NCI-H524 (cell line): ENCODE measurements at places on chromosomes 7 and 10.

GRCh38 chr7:31775556-31775955 is 88.5 kb downstream of the PPP1R17 start:
- DNase-seq, result no peak

- no peak for DNase-seq
These were observed 1.9 kb upstream of the GPR146 start for GRCh38 chr7:1042492-1042833.

DNA sequence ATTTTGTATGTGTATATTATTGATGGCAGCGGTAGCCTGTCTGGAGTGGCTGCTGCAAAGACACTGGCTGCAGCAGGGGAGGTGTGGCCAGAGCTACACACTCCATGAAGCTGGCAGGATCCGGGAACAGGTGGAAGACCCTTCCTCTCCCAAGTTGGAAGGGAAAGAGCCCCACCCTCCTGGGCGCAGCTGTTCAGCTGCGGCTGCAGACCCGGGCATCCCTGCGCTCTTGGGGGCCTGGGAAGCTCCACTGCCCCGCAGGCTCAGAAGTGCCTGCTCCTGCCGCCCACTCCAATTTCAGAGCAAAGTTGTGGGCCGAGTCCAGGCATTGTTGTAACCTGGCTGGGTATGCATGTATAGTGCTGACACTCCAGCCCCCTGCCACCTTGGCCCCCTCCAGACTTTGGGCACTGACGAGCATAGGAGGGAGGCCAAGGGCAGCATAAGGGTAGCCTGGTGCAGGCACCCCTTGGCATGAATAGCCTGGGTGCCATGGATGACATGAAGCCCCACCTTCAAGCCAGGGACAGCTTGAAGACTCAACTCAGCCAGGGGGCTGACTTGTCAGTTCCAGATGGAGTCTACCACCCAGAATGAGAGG is 90.7 kb upstream of the TMEM168 start:
- DNase-seq, result peak; percentile 75

GRCh38 chr10:11898372-11899066 is 75.4 kb downstream of the PROSER2 start:
- DNase-seq, result no peak

DNA sequence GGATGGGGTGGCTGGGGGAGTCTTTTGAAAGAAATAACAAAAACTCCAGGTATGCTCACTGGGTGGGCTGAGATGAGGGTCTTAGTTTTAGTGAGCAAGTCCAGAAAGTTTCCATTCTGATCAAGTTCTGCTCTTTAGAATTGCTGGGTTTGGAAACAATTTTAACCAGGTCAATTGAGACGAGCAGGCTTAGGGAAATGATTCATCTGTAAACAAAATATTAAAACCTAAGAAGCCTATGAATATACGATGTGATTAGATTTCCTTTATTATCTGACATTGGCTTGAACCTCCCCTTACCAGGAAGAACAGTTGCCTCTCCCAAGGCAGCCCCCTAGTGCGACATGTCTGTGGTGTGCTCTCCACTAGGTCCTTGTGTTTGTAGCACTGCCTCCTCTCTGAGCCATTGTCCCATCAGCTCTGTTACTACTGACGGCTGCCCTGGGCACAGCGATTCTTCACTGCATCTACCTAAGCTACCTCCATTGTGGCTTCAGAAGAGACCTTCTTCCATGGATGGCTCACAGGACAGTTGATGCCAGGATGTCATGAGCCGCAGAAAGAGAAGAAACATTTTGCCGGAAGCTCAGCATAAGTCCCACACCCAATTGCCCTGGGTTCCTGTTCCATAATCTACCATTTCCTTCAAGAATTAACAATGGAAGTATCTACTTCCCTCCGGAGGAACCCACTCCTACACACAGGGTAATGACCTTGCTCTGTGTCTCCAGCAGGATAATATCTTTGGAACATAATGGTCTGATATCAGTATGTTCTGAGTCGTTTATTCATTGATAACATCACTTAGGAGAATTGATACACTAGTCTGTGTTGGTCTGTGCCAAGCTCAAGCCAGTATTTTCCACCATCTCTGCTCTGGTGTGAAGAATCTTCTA is 95.1 kb upstream of the ITGB1 start:
- no peak for DNase-seq

DNA sequence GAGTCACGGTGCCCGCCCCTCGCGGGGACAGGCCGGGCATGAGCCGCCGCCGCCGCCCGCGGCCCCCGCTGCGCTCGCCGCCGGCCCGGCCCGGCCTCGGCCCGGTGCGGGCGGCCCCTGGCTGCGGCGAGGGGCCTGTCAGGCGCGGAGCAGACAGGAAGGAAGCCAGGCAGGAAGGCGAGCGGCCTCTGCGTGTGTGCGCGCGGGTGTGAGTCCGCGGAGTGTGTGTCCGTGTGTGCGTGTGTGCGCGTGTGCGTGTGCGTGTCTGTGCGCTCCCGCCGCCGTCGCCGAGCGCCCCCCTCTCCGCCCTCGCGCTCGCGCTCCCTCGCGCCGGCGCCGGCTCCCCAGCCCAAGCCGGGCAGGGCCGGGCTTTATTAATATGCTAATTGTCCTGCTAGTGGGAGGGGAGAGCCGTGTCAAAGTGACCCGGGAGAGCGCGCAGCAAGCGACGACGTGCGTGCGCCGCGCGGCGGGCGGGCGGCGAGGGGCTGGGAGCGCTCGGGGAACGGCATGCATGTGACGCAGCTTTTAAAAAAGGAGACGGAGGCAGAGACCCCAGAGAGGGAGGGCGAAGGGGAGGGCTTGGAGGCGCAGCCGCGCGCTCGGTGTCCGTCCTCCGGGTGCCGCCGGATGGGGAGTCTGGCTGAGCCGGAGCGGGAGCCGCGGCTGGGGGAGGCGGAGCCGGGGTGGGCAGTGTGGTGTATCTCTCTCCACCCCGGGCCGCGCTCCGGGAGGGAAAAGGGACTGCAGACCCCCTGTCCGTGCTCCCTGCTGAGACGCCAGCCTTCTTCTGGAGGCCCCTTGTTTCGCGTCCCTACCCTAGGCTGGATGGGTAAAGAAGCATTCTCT is at the start of gene LDB1:
Gene LDB1, minus strand, starts transcription at position 227 of the 849 bp plus-strand sequence. CDS start 258 bp downstream, outside the sequence.
- DNase-seq, result no peak

GRCh38 chr10:65861249-65861648 is 1064.6 kb upstream of the LRRTM3 start:
- no peak for DNase-seq

GRCh38 chr10:59887006-59887405 is 19.4 kb downstream of the CCDC6 start:
- DNase-seq, result no peak

- no peak for DNase-seq
These were observed 288.7 kb upstream of the IGFBP3 start for GRCh38 chr7:46209611-46210388.

DNA sequence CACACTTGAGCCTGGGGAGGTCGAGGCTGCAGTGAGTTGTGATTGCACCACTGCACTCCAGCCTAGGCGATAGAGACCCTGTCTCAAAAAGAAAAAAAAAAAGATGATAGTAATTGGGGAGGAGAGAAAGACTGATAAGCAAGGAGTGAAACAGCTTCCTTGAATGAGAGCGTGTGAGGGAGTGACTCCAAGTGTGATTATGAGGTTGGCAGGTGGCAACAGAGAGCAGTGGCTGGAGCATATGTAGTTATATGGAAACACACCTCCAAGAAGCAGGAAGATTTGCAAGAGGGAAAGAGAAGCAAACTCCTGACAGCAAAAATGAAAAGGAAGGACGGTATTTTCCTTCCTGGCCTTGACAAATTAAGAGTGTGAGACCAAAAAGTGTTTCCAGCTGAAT is 50.4 kb downstream of the VKORC1L1 start:
- no peak for DNase-seq

GRCh38 chr10:99304862-99305229 is 24.3 kb upstream of the CNNM1 start:
- peak; percentile 24 for DNase-seq

DNA sequence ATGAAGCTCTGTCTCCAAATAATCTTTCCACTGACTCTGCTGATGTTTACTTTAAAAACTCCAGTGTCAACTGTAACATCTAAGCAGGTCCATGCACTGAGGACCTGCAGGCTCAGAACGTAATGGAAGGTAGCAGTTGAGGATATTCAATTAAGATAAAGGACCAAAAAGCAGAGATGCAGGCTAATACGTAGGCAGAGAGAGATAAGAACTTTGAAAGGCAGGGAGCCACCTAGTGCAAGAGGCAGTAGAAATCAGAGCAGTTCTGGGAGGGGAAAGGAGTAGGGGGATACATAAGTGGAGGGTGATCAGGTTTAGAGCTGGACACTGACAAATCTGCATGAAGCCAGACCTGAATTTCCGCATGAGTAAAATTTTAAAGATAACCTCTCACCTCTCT is 114.5 kb upstream of the POM121L12 start:
- DNase-seq, result no peak

DNA sequence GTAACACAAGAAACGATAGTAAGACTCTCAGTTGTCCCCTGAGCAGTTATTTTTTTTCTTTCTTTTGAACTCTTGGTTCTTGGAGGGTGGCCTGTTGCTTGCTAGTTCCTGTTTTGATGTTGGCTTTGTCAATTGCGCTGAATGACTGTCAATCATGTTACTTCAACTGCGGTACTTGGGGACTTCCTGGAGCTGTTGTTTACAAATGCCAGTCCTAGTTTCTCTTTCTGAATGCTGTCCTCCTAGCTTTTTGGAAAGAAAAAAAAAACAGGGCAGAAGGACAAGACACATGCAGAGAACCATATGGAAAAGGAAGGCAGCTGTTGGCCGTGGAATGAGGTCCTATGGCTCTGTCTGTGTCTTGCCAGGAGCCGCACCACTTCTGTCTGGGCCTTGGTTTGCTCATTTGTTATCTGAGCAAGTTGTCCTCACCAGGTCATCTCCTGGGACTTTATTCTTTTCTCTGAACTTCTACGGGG is 7.0 kb upstream of the PDCD4 start:
- DNase-seq, result no peak

GRCh38 chr7:36308031-36308430 is 81.6 kb upstream of the ANLN start:
- no peak for DNase-seq

GRCh38 chr10:58444321-58444720 is 59.1 kb downstream of the TFAM start:
- DNase-seq, result no peak

- DNase-seq, result no peak
These were observed 280.4 kb upstream of the TCERG1L start for GRCh38 chr10:131591936-131592335.

DNA sequence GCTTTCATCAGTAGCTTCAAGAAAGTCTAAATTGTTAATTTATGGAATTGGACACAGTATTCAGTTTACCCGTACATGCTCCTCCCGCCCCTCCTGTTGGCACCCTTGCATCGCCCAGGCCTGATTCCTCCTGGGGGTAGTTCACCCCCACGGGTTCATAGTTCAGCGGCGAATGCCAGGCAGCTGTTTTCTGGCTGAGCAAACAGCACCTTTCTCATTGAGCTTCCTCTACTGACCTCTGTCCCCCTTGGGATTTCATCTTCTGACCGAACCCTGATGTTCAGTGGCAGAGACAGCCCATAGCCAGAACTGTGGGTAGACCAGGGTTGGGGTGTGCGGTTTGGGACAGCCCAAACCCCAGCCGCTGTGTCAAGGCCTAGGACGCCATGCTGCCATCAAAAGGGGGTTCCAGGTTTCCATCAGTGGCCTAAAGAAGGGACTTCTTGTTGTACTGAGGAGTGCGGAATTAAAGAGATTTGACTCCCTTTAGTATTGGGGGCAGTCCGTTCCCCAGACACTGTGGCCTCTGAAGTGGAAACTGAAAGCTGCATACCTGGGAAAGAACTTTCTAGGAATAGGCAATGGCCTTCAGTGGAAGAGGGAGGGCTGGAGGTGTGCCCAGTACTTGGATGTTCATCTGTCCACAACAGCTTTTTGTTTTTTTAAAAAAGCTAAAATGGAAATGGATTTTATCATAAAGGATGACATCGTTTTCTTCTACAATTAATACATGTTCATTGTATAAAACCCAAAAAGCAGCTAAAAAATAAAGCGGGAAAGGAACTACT is 19.0 kb downstream of the MDH2 start:
- no peak for DNase-seq

DNA sequence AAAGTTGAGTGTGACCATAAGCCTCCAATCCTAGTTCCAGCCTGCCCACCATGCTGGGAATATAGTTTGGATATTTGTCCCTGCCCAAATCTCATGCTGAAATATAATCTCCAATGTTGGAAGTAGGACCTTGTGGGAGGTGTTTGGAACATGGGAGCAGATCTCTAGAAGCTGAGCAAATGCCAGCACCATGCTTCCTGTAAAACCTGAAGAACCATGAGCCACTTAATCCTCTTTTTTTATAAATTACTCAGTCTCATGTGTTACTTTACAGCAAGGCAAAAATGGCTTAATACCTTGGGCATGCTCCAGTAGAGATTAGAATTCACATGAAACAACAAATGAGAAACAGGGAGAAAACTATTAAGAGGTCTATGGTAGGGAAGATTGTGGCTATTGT is 27.2 kb downstream of the STEAP1 start:
- no peak for DNase-seq

GRCh38 chr10:127196282-127197153 is at the start of gene INSYN2A:
Gene INSYN2A, minus strand, starts transcription at chr10:127196591. Its CDS starts 20,196 bp downstream, at chr10:127176395.
- DNase-seq, result peak; percentile 30

DNA sequence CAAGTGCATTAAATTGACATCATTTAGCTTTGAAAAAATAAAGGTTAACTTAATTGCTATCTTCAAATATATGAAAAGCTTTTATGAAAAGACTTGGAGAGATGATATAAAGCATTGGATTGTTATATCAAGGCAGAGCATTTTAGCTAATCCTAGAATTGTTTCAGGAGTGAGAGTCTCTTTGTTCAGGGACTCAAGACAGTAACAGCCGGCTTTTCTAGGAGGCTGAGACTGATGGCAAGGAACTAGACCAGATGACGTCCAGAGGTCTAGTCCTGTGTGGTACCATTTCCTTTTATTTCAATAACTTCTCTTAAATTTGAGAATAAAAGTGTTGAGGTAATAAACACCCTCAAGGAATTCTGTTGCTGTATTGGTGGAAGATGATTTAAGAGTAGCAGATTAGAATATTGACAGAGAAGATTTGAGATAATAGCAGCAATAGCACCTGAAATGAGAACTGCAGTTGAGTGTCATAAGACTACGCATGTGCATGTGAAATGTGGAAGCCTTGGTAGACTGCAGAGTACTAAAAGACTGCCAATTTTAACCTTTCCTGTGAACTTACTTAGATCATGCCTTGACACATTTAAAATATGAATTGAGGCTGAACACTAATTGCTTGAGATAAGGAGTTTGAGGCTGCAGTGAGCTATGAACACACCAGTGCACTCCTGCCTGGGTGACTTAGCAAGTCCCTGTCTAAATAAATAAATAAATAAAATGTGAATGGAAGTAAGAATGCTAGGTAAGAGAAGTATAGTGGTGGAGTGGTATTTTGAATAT is 79.6 kb downstream of the ZNRF2 start:
- no peak for DNase-seq

DNA sequence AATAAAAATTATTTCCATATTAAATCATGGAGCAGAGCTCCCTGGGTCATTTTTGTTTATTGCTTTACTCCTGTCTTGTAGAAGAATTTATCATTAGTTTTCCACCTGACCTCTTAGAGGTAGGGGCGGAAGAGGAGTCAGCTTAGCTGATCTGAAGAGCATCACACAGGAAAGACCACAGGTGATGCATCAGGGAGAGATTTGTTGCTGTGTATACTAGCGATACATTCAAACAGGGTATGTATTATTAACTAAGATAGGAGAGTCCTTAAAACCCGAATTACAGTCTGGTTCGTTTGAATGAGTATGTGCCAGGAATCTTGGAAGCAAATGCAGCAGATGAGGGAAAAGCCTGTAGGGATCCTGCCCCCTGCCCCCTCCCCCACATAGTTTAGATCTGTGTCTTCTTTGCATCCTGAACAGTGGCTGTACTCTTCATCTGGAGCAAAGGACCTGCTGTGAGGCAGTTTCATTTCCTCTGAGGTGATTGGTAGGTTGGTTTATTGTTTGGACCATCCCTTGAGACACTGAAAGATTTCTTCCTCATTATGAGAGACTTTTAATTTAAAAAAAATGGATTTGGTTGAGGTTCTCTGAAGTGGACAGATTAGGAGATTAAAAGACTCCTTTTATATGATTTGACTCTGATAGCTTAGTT is 177.0 kb downstream of the SND1 start:
- DNase-seq, result peak; percentile 84
